ENCODE measurements at places on chromosomes 5 and 9.

GRCh38 chr9:15101095-15101494 is 190.9 kb upstream of the FREM1 start:
- no peak overlapping the region for H3K27ac ChIP-seq
- H3K4me3 ChIP-seq: no peak overlapping the region
- H3K36me3 ChIP-seq: no peaks in the 10 kb centered on the region
- no peaks in the 10 kb centered on the region for H3K4me1 ChIP-seq

DNA sequence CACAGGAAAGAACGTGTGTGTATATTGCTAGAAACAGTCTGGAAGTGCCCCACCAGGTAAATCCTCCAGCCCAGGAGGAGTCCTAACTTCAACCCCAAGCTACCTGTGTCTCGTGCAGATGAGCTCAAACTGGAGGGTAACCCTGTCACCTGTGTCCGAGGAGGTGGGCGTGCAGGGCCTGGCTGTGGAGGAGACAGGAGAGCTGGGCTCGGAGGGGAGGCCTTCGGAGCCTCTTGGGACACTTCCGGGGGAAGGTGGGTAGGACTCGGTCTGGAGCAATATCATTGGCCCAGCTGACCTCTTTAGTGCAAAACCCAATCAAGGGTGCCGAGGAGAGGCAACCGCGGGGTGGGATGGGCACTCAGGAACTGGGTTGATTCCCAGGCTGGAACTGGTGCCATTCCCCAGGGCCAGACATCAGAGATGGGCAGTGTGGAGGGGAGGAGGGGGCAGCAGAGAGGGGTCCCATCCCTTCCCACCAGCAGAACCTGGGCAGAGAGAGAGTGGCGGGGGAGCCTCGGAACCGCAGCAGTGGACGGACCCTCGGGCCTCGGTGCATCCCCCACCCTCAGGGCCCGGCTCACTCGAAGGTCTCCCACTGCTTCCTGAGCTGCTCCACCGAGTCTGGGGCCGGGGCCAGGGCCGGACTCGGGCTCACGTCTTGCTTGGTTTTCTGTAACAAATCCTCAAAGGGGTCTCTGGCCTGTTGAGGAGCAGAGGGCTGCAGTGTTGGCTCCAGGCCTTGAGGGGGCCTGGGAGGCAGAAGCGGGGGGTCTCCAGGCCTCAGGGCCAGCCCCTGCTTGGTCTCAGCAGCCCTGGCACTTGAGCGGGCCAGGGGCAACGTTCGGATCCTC is 25.1 kb downstream of the CRB2 start:
- H3K27me3 ChIP-seq: no peaks in the 10 kb centered on the region
- H3K4me1 ChIP-seq: no peaks in the 10 kb centered on the region
- H3K27ac ChIP-seq: no peak overlapping the region
- no peak for DNase-seq
- peaks cover 7% of the 10 kb centered on the region for H3K36me3 ChIP-seq
- H3K4me3 ChIP-seq: no peak overlapping the region

DNA sequence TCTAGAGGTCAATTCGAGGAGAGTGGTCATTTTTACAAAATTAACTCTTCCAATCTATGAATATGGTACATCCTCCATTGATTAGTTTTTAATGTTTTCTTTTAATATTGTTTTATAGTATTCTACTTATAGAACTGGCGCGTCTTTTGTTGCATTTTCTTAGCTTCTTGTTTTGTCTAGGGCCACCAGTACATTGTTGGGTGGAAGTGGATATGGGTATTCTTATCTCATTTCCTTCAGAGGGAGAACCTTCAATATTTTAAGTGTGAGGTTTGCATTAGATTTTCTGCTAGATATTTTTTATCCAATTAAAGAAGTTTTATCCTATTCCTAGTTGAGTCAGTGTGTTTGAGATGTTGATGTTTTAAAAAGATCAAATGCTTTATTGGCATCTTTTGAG is 69.8 kb downstream of the RPS23 start:
- no peaks in the 10 kb centered on the region for H3K4me1 ChIP-seq
- no peak for DNase-seq
- H3K27me3 ChIP-seq: no peaks in the 10 kb centered on the region
- no peaks in the 10 kb centered on the region for H3K36me3 ChIP-seq
- no peak overlapping the region for H3K27ac ChIP-seq

- no peak for DNase-seq
- no peak overlapping the region for H3K27ac ChIP-seq
- H3K36me3 ChIP-seq: no peaks in the 10 kb centered on the region
- peaks cover 8% of the 10 kb centered on the region for H3K27me3 ChIP-seq
Observed at GRCh38 chr9:134707031-134707680, 65.6 kb downstream of the COL5A1 start.

- H3K4me3 ChIP-seq: no peak overlapping the region
- H3K36me3 ChIP-seq: no peaks in the 10 kb centered on the region
- peaks cover 27% of the 10 kb centered on the region for H3K27me3 ChIP-seq
- no peak overlapping the region for H3K27ac ChIP-seq
- DNase-seq: no peak
- no peaks in the 10 kb centered on the region for H3K4me1 ChIP-seq
Observed at GRCh38 chr9:109767404-109767803, 12.6 kb upstream of the PALM2AKAP2 start.

DNA sequence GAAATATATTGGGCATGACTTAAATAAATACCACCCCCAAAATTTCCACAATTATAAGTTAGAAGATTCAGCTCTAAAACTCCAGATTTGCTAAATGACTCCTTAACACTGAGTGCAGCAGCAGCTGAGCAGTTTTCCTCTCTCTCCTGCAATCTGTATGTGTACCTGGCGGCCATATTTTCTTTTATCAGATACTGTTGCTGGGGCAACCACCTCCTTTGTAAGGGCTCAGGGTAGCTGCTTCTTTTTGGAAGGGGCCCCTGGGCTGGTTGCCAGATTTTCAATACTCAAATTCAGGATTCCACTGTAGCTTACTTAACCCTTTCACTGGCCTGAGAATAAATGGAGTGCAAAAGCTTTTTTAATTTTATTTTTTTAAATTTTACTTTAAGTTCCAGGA is 197.0 kb downstream of the TAF11L14 start:
- no peak overlapping the region for H3K27ac ChIP-seq
- no peaks in the 10 kb centered on the region for H3K36me3 ChIP-seq
- no peak for DNase-seq
- peaks cover 2% of the 10 kb centered on the region for H3K4me1 ChIP-seq

- H3K27ac ChIP-seq: no peak overlapping the region
Observed at GRCh38 chr5:102670224-102670836, 84.8 kb upstream of the PAM start.
